ENCODE measurements at places on chromosomes 6 and 20.

DNA sequence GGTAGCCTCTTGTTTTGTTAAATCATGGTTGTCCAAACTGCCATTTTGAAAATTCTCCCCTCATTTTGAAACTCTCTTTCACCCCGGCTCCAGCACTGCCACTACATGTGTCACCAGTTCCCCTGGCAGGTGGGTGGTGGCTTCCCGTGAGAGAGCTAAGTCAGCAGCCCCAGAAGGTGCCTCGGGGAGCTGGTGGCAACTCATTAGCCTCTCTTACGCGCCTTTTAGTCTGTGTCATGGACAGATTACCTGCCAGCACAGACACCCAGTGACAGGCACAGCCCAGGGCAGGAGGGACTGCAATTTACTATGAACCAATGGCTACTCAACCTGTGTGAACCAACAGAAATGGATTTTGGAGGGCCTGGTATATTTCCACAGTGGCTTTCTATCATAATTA is 147.1 kb upstream of the SASH1 start:
- no peak for DNase-seq

DNA sequence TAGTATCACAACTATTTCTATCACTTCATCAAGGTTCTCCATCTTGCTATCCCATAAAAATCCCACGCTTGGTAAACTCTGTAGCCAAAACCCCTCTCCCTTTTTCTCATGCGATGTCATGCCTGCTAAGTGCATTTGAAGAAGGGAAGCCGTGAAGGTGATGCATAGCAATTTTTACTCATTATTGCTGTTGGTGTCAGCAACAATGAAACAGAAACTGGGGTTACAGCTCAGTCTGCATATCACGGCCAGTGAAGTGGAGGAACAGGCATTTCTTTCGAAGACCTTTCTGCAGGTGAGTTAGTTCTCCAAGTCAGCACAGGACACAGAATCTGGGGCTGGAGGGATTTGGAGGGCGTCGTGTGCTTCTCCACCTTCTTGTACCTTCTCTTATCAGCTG is 5.8 kb downstream of the UNC93A start:
- no peak for DNase-seq

DNA sequence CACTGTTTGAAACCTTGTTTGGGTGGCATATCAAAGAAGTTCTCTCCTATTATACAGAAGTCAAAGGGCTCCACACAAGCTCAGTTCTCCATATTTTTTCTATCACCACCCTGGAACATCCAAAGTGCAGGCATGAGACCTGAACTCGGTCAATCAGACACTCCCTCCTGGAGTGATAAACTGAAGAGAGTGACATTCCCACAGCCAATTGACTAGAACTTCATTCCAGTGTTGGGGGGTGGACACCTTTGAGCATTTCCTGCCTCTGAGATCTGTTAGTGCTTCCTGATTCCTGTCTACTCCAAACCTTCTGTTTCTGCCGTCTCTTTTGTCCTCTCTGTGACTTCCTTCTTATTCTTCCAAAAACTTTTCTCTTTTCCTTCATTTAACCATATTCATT is 220.7 kb upstream of the NOX3 start:
- no peak for DNase-seq

DNA sequence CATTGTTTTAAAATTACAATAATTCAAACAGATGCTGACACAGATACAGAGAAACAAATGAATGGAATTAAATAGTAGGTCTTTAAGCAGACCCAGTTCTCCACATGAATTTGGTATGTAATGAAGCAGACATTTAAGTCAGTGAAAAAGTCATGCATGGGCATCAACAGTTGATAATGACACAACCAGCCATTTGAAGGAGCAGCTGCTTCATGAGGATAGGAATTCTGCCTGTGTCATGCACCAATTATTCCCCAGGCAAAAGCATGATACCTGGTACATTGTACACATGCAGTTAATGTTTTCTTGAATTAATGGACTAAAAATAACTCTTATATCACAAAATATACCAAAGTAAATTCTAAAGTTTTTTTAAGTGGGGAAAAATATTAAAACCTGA is 11.2 kb upstream of the HEY2 start:
- no peak for DNase-seq

DNA sequence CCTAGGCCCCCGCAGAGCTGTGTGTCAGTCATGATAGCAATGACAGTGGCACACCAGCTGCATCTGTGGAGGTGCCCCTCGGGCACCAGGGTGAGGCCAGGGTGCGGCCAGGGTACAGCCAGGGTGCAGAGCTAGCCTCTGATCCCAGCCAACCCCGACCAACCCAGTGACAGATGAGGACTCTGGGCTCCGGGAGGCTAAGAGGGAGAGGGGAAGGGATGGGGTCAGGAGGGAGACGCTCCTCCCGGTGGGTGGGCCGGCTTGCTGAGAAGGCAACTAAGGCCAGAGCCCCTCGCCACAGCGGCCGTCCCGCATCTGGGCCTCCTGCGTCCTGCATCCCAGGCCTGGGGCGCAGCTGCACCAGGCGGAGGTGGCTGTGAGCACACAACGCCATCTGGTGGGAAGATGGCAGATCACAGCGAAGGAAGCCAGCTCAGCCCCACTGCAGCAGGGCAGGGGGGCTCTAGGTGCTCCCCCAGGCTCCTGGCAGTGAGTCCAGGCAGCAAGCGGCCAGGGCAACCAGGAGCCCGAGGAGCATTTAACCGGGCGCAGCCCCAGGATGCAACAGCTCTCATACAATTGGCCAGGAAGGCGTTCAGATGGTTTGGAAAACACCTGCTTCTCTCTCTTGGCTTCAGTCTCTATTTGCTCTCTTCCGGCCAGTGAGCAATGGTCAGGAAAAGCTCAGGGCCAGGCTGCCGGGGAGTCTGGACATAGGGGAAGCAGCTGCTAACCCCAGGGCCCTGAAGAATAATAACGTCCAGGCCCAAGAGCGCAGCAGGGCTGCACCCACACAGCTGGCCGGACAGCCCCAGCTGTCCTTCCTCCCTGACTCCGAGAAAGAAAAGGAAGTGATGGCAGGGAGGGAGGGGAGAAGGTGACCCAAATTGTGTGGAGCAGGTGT is 169.4 kb downstream of the TAF4 start:
- peak; percentile 74 for DNase-seq

GRCh38 chr6:3231247-3232016 is 4.0 kb upstream of the TUBB2B start:
- no peak for DNase-seq

DNA sequence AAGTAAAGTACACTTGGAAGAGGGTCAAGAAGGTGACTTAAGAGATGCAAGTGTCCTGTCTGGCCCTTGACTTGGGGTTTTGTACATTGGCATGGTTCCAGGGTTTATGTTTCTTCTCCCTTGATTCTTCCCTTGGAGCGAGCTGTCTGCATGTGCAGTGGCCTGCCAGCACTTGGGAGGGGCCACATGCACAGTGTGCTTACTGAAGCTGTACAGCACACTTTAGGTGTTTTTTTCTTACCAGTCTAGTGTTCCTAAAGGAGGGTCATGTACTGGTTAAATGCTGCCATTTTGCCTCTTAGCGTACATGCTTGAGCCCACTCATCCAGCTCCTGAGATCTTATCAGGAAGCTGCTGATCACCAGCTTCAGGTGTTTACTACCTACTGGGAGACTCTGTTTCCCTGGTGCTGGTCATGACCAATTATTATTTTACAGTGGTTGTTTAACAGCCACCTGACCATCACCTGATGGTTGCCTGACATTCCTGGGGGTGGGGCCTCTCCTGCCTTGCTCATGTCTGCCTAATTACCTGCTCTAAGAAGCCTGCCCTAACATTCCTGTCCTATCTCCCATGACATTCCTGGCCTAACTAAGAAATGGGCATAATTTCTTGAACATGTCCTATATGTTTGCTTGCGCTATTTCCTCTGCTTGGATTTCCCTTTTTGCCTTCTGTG is 182.9 kb downstream of the MCHR2 start:
- DNase-seq = no peak

DNA sequence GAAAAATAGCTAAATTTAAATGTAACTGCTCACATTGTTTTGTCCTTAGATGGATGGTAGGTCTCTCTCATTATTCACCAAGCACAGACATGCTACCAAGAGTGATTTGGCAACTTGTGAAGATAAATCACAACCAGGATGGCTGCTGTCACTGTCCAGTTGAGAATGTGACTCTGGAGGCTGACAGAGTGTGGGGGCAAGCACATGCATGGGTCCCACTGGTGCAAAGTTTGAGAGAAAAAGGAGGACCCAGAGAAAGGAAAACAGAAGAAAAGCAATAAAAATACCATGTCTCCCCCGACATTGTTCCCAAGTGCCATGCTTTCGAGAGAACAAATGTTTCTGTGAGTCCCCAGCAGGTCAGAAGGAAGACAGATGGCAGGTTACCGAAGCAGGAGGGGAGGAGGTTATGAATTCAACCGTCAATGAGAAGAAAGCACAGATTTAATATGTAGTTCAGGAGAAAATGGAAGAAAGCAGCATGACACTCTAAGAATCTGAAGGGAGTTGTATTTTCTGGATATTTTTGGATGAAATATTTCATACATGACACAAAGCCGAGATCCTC is 73.0 kb upstream of the TSHZ2 start:
- no peak for DNase-seq

DNA sequence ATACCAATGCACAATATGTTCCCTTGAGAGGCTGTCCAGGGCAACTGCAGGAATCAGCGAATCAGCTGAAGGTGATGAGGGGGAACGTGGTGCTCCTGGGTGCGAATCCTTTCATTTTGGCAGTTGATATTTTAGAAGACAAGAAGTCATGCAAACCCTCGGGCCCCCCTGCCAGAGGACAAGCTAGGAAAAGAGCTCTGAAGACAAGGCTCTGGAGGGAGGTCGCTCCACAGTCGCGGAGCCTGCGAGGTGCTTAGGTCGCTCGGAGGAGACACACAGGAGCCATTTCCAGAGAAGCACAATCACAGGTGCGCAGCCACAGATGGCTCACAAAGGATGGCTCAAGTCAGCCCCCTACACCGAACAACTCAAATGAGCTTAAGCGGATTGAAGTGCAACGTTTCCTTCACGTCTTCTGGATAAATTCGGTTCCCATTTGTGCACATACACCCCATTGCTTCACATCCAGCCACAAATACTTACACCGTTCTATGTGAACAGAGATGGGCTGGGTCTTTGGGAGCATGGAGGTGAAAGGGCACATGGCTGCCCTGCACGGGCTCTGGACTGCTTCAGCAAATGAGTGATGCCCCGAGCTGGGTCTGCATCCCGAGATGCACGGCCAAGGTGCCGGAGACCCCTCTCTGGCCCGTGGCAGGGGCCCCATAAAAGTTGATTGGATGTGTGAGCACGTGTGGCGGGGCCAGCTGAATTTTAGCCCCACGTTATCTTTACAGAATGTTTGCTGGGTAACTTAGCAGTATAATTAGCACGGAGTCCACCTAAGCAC is 286.3 kb downstream of the TAF4 start:
- no peak for DNase-seq

GRCh38 chr6:125310994-125311649 is 9.4 kb upstream of the HDDC2 start:
- DNase-seq = peak; percentile 52

DNA sequence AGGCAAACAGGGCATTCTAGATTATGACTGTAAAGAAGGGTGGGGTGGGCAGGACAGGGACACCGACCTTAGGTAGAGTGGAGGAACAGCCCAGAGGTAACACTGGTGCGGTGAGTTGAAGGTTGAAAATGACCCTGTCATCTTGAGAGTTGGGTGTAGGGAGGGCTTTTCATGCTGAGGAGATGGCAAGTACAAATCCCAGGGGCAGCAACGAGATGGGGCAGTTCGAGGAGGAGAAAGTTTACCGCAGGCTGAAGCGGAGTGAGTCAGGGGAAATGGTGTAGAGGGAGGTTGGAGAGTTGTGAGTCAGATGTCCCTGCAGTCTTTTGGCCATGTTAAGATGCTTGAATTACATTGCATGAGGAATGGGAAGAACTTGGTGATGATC is 101.1 kb downstream of the HIVEP1 start:
- peak; percentile 65 for DNase-seq

- no peak for DNase-seq
Observed at GRCh38 chr6:36533321-36533720, 14.0 kb downstream of the STK38 start.

GRCh38 chr20:7199861-7200260 is 432.4 kb downstream of the BMP2 start:
- no peak for DNase-seq

GRCh38 chr6:154862536-154862935 is 129.3 kb downstream of the SCAF8 start:
- DNase-seq = no peak

GRCh38 chr20:25532971-25533391 is 52.4 kb downstream of the NINL start:
- no peak for DNase-seq

DNA sequence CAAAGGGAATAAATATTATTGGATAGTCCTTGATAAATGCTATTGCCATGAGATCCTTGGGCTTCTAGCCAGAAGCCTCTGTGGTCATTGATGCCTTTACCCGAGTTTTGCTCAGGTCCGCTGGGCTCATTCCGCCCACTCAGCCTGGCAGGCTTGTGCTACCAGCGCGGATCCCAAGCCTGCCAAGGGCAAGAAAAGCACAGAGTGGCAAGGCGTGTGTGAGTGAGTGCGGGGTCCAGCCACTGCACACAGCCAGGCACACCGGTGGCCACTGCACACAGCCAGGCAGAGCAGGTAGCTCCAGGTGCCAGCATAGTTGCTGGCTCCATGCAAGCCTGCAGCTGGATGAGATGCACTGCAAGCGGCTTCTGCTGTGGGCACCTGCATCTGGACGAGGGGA is 38.7 kb downstream of the STK38 start:
- no peak for DNase-seq

DNA sequence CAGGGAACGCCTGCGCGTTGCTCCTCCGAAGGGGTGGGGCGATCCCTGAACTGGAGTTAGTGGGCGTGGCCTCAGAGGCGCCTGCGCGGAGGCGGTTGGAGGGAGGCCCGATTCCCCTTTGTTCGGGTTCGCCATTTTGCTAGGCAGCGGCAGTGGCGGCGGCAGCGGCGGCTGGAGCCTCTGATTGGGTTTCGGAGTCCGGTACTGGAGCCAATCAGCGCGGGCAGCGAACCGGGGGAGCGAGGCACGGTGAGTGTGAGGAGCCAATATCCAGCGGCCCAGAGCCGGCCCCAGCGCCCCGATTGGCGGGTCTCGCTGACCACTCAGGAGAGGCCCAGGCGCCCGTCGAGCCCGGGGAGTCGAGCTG is at the start of gene NFYA:
NFYA (plus strand) TSS at position 139 of the 367 bp plus-strand sequence. CDS start 6,116 bp downstream, outside the sequence.
- DNase-seq = peak; percentile 97

GRCh38 chr6:42103753-42104094 is 38.7 kb downstream of the C6orf132 start:
- DNase-seq = no peak

- DNase-seq = no peak
Observed at GRCh38 chr20:14360416-14360815, 23.0 kb upstream of the FLRT3 start.

GRCh38 chr20:64048402-64049044 is 916 bp downstream of the SOX18 start:
- DNase-seq = no peak

- DNase-seq = no peak
Observed at GRCh38 chr6:4822476-4822875, 46.3 kb downstream of the CDYL start.

Measured in GM20000 (cell line).